Naive thymus-derived CD8-positive, alpha-beta T cell (primary cell): ENCODE measurements at places on chromosomes 12 and 14. TPM values are rescaled to one million over a fixed set of nuclear protein-coding genes. Genes with fewer than 3 reads are reported as not detected.

Gene PRIMA1
- polyA plus RNA-seq: not detected

Gene GPR132
- 9.4 TPM for polyA plus RNA-seq

Gene CCDC196
- polyA plus RNA-seq: not detected

Gene TAS2R30
- not detected for polyA plus RNA-seq

Gene SLC25A47
- polyA plus RNA-seq: not detected

Gene SERPINA12
- not detected for polyA plus RNA-seq

Gene IGF1
- polyA plus RNA-seq: not detected

Gene OXA1L
- 67.4 TPM for polyA plus RNA-seq

Gene MOK
- polyA plus RNA-seq: 1.8 TPM

Gene CCDC198
- not detected for polyA plus RNA-seq

Gene GALNT8
- polyA plus RNA-seq: not detected

Gene MAP3K9
- 1.6 TPM for polyA plus RNA-seq

Gene TBX3
- not detected for polyA plus RNA-seq
